ENCODE measurements at places on chromosomes 3 and 15.

DNA sequence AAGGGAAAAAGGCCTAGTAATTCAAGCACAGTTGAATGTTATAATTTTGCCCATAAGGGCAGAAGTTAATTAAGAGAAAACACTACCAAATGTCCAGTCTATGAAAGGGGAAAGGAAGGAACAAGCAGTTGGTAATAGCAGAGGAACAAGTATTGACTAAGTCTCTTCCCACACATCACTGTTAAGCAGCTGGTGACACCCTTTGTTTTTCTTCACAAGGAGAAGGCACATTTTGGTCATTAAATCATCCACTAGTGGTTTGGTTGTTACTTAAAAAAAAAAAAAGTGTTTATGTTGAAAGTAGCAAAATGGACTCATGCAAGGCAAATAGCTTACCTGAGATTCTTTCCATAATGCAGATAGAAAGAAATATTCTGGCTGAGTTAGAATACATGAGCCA lies 321.4 kb upstream of the NECTIN3 start:
- DNase-seq = no peak

- no peak for DNase-seq
Measured at GRCh38 chr3:140290105-140290504, 355.1 kb downstream of the CLSTN2 start.

GRCh38 chr3:143235614-143236204 lies 116.1 kb downstream of the CHST2 start:
- DNase-seq = no peak

GRCh38 chr3:161069511-161070251 lies 35.5 kb downstream of the B3GALNT1 start:
- no peak for DNase-seq

All from stimulated activated CD4-positive, alpha-beta T cell treated with anti-CD3 and anti-CD28 coated beads, Interleukin-15, amount 100 ng/mL, for 24 hours (primary cell).